ENCODE measurements at places on chromosomes 12 and 14.

DNA sequence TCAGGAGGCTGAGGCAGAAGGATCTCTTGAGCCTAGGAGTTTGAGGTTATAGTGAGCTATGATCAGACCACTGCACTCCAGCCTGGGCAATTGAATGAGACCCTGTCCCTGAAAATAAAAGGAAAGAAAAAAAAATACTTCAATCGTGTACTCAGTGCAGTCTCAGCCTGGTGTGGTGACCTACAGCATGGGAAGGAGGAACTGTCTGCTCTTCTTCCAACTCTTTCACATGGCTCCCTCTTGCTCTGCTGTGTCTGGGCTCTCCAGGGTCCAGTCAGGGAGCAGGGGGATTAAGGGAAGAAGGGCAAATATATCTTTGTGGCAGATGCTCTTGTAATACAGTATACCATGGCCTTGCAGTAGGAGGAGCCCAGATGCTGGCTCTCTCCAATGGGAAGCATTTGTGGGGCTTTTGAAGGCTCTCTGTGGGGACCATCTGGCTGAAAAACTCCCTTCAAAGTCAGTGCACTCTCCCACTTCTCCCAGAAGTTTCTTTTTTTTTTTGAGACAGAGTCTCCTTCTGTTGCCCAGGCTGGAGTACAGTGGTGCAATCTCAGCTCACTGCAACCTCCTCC, 76.6 kb upstream of the TMPO start:
- DNase-seq: no peak

GRCh38 chr12:27624586-27624985, 71.7 kb upstream of the REP15 start:
- DNase-seq: no peak

GRCh38 chr12:26416550-26416949, 221.2 kb downstream of the SSPN start:
- no peak for DNase-seq

- DNase-seq: no peak
These were observed 9.2 kb upstream of the ARG2 start for GRCh38 chr14:67610491-67610890.

DNA sequence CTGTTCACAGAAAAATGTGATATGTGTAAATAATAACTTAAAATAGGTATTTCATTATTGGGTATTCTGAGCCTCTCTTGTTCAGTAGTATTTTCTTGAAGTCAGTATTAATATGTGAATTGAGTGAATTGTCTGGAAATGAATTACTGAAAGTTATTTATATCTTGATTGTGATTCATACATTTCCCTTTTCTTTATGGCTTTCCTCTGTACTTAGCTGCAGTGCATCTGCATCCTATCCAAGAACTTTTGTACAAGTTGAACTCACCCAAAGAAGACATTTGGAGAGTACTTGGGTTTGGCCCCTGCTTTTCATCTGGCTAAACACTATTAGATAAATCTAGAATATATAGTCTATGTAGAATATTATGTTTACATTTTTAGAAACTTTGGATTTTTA, 326.0 kb downstream of the RAD51B start:
- no peak for DNase-seq

- DNase-seq: no peak
These were observed 221.5 kb downstream of the KCNC2 start for GRCh38 chr12:74988156-74988555.

DNA sequence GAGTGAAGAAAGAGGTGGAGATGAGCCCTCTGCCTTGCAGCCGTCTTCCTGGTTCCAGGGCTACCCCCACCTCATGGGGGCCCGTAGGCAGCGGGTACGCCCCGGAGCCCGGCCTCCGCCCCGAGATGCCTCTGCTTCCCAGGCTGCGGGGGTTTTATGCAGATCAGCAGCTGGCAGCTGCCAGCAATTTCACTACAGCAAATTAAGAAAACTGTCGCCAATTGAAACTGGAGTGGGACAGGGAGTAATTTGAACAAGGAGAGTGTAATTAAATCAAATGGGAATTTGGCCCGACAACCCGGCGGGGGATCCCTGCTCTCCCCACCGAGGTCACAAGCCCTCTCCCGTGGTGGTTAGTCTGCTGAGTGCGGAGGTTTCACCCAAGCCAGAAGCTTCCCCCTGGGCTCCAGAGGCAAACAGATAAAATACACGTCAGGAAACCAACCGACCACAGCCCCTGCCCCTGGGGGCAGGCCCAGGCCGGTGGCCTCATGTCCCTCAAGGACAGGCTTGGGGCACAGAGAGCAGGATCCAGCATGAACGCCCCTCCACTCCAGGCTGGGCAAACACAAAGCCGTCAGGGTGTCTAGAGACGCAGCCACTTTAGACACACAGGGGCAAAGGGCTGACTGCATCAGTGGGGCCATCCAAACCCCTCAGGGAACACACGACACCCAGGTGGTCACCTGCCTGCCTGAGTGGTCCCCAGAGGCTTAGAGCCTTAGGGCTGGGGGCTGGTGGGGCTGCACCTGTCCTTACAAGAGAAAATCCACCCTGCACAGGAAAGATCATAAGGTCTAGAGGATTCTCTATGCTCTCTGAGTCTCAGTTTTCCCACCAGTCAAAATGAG, 53.8 kb downstream of the TESC start:
- no peak for DNase-seq

DNA sequence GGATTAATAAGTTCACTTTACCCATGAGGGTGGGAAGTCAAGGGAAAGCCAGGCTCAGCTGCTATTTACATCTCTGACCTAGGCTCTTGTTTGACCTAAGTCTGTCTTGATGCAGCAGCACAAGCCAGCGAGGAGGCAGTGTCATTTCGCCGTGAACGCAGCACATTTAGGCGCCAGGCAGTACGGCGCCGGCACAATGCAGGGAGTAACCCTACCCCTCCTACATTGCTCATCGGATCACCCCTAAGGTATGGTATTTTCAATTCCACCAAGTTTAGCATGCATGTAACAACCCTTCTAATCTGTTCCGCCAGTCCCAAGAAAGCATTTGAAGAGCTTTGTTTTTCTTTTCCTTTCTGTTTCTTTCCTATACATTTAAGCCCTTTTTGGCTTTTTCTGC, 81.2 kb downstream of the PCNX1 start:
- no peak for DNase-seq

DNA sequence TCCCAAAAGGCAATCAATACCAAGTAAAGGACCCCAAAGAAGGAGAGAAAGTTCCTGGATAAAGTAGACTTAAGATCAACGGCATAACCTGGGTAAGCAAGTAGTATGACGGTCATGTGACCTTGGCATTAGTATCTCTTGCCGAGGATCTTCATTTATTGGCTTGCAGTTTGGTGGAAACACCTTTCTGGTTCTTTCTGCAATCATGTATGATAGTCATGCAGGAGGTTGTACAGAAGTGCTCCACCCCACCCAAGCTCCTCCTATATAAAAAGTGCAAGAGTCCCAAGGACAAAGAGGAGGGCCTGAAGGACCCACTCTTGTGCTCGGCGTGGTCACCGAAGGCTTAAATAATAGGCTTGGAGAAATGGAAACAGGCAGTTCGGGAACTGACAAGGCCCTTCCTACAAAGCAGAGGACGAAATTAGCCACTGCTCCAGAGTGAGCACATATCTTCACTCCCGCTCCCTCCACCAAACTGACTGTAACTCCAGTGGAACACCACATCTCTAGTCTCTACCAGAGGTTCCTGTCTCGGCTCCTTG, 750 bp downstream of the CS start:
- DNase-seq: peak; percentile 53

DNA sequence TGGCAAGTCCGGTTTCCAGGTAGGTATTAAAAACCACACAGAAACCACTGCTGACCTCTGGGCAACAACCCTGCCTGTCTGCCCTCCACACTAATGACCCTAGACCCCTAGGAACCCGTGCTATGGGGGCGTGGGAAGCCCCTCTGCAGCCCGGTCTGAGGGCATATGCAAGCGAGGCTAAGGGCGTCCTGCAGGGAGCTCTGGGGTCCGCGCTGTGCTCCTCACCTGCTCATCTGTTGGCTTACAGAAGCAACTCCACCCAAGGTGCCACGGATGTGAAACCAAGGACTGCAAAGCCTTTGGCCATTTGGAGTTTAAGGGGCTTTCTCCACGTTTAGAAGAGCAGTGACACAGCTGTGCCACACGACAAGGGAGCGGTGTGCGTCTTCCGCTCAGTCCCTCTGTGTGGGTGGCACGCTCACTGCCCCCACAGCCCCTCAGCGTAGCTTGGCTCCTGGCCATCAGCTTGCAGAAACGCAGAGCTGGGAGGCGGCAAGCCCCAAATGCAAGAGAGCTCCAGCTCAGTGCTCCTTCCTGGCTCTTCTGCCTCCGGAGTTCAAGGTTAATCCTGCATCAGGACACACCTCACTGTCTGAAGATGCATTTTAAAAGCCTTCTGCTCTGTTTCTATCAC, 18.4 kb downstream of the AMN start:
- no peak for DNase-seq

- no peak for DNase-seq
These were observed 45.7 kb downstream of the SPPL3 start for GRCh38 chr12:120858306-120859088.

- DNase-seq: peak; percentile 1
These were observed 522.5 kb downstream of the RMST start for GRCh38 chr12:97984974-97985580.

DNA sequence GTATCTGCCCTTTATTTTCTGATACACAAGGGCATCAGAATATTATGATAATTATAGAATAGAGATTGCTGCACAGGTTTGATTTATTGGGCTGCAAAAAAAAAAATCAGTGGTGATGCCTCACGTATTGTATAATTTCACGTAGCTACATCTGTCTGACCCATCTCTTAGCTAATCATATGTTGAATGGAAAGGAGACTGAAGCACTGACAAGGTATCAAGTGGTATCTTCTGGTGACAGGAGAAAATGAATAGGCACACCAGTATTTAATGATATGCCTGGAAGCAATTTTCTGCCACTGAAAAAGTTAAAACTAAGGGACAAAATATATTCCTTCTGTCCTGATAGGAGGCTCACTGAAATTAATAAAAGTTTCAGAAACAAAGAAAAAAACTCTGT, 837.2 kb upstream of the FBXO33 start:
- no peak for DNase-seq

GRCh38 chr12:64720884-64721283, 38.3 kb downstream of the GNS start:
- no peak for DNase-seq

DNA sequence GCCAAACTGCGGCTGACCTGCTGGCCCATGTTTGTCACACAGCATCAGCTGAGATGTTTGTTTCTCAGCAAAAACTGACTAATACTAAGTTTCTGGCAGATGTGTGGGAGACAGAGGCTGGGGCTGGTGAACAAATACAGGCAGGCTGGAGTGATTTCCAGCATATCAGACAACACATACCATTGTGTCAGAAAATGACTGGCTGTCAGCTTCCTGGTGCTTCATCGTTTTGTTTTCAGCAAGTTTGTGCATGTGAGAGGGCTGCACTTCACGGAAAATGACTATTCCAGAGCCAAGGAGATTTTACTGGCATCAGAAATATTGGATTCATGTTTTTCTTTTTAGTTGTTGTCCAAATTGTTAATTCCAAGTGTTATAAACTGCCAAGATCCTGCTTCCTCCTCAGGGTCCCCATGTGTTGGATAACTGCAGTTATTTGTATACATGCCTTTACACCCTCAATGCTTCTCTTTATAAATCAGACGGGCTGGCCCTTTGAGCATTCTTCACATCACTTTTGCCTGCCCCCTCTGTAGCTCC, 145.7 kb downstream of the GALC start:
- DNase-seq: no peak

- DNase-seq: no peak
These were observed 84.7 kb downstream of the ZNF664 start for GRCh38 chr12:124057691-124058090.

GRCh38 chr12:55771736-55772135, 28.8 kb downstream of the GDF11 start:
- DNase-seq: no peak

- DNase-seq: peak; percentile 66
These were observed at the start of gene LRRC9 for GRCh38 chr14:59919570-59920377. TSS of gene LRRC9 (plus strand) at chr14:59920144.

GRCh38 chr12:124658806-124659402, 91.5 kb upstream of the NCOR2 start:
- no peak for DNase-seq

GRCh38 chr12:54958048-54958658, 26.4 kb downstream of the TESPA1 start:
- DNase-seq: no peak

DNA sequence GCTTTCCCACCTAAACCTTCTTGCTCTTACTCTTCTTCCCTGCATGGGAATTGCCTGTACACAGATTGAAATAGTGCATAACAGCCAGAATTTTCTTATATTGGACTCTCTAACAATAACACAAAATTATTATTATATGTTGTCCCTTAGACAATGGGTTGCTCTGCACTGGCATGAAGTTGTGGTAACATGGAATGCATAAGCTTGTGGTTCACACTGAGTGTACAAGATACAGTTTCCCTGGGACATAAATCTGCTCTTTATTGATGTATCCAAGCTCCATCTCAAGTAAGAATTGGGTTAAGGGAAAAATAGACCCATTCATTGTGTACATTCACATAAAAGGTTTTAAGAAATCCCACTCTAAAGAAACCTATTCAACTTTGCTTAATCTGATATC, 114.4 kb upstream of the NTF3 start:
- no peak for DNase-seq

- no peak for DNase-seq
These were observed 42.6 kb upstream of the LIMA1 start for GRCh38 chr12:50325890-50326391.

Measured in anterior cingulate cortex (tissue), 58 donors.